ENCODE measurements at places on chromosomes 6 and 20. TPM values are rescaled to one million over a fixed set of nuclear protein-coding genes. Genes with fewer than 3 reads are reported as not detected.
A peak's percentile ranks its signal among the peaks of the same experiment; 100 is the strongest.

GABRR1 gene
- 0.09 TPM for total RNA-seq

HRH3 gene
- 1.7 TPM for total RNA-seq

TRIM31 gene
- not detected for total RNA-seq

OSBPL2 gene
- 40.3 TPM for total RNA-seq

C20orf96 gene
- 6.3 TPM for total RNA-seq

SYNE1 gene
- 165 TPM for total RNA-seq

HEY2 gene
- total RNA-seq: 9.5 TPM

BMP2 gene
- 11.4 TPM for total RNA-seq

DNA sequence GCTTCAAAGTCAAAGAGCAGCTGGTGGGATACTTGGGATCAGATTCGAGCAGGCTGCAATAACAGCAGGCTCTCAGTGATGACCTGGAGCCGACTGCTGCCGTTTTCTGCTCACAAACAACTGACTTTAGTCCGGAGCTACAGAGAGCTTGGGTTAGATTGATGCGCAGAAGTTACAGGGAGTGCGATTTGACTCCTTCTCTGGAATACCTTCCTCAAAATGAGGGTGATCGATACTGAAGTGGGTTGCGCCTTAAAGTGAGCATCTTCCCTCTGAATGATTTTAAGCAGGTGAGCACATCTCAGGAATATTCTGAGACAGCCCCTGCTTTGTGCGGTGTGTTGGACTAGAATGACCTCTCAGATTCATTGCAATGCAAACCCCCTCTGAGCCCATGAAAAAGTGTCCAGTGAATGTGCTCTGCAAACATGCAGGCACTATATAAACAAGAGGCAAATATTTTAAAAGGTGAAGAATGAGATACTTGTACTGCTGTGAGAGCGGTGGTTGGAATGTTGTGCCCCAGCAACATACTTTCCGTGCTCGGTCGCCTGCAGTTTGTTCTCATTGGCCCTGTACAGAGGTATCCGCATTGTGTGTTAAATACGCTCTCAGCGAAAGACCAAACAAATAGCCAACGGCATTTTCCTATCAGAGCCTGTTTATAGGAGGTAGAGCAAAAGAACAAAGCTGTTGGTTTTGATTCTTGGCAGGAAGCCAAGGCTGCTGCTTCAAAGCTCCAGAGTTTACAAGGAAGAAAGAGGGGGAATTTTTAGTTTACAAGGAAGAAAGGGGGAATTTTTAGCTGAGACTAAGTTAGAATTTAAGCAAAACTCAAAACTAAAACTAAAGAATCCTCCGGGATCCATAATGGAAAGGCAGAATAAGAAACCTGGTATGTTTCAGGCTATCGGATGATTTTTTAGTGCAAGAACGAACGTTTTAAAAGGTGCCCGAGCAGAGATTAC is 67.7 kb downstream of the PHACTR2 start:
- DNase-seq: no peak

DNA sequence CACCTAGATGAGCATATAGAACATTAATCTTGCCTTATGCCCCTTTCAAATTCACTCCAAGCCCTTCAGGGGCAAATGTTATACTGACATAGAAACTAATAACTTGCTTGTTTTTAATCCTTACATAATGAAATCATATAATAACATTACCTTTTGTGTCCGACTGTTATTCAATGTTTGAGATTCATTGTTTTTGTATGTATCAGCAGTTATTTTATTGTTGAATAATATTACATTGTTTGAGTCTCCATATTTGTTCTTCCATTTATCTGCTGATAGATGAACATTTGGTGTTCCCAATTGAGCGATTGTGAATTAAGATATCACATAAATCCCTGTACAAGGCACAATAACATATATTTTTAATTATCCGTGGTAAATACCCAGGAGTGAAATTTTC is 6.0 kb downstream of the SEMG1 start:
- no peak for DNase-seq

DNA sequence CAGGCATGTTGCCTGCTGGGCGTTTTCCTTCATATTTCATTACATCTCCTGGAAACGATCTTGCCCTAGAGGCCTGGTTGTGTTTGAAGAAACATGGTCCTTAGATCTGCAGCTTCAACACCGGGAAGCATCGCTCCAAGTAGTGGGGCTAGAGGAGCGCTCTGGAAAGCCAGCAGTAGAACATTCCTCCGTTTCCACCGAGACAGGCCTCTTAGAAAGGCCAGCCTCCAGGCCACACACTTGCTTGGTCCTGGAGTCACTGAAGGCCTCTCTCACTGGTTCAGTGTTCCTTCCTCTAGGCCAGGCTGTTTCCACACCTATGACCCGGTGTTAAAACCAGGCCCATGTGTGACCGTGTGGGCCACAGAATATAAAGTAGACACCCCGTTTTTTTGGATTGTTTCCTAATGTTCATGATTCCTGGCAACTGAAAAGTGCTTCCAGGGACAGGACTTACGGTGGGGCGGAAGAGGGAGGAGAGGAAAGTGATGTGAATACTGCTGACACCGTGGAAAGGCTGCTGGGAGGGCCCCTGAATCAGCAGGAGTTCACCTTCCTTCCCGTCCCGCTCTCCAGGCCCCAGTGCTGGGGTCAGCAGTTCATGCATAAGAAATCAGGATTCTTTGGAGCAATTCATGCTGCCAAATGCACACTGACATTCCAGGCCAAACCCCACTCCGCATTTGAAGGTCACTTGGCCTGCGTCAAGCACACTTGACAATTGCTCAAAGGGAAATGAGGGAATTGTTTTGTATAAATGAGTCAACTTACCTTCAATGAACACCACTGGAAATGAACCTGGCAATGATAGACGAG is 83.8 kb downstream of the IYD start:
- no peak for DNase-seq

DNA sequence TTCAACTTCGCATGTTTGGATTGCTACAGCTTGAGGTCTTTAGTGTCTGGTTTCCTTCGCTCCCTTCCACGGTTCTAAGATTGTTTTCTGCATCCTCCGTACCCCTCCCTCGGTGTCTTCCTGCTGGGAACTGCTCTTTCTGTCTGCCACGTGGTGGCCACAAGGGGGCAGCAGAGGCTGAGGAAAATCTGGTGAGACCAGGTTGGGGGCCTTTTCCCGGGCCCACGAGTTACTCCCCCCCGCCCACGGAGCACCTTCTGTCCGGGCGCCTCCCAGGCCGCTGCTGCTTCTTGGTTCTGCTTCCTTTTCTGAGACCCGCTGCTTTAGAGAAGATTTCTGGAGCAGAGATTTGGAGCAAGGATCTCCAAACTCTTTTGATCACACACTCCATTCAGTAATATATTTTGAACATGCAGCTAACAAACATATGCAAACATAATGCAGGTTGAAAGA is 21.1 kb upstream of the NOTCH4 start:
- peak; percentile 90 for DNase-seq

DNA sequence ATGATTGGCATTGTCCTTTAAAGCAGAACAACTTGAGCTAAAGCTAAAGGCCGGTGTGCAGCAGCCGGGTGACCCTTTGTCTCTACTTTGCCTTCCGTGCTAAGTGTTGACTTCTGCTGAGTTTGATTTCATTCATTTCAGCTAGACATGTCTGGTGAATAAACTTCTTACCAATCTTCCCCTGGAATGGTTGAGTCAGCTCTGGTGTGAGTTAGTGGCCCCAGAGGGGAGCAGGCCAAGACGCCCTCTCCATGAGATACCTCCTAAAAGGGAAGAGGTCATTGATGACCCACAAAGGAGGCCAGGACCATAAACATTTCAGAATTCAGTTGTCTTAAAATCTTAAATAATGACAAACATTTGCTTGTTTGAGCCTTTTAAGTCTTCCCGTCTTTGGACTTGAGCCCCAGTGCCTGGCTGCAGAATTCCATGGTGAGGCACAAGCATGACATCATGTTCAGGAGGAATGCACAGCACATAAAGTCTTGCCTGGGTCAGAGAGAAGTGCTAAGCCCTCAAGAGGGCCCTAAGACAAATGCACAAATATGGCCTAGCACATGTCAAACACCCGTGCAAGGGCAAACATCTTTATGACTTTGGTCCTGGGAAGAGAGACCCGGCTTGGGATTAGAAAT is 96.3 kb upstream of the NEDD9 start:
- DNase-seq: no peak

DNA sequence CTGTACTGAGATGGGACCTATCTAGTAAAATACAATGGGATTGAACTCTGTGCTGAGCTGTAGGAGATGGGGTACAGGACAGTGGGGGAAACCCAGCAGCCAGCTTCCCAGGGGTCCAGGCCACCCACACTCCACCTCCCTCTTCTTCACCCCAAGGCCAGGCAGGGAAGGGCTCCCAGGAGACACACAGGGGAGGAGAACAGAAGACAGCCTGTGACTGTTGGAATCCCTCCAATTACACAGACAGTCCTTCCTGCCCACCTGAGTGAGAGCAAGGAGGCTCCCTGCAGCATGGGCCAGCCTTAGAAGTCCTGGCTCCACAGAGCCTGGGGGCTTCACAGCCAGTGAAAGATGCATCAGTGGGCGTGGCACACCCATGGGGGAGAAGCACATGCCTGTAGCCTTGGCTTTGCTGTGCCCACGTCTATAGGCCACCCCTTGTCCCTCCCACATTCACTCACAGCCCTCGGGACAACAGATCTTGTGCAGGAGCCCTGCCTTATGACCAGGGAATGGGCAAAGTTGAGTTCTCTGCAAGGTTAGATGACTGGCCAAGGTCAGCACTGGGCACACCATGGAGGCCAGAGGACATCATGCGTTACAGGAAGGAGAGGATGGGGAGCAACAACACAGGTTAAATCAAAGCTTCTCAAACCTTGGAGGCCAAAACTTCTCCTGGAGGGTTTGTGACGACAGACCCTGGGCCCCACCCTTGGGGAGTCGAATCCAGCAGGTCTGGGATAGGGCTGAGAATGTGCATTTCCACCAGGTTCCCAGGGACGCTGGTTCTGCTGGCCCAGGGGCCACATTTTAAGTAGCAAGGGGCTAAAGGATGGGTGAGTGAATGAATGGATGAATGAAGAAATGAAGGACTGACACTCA is 12.3 kb upstream of the CST7 start:
- DNase-seq: no peak

- DNase-seq: no peak
Observed at GRCh38 chr6:25250878-25251277, 28.3 kb upstream of the CARMIL1 start.

GRCh38 chr6:69907981-69908498 is 41.7 kb downstream of the COL19A1 start:
- DNase-seq: no peak

DNA sequence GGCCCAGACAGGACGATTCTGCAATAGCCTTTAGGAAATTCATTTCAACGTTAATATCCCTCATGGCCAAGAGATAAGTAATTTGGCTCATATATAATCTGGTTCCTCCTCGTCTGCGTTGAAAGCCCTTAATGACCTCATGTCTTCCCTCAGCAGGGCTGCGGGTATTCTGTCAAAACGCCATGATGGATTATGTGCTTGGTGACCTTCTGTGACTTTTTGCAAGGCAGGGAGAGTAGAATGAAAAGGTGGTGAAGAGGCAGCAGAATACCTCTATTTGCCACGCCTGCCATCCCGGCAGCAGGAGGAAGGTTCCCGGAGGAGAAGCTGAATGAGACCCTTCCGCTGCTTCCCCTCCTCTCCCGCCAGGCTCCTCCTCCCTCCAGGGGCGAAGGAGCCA is 41.1 kb upstream of the SPACA1 start:
- no peak for DNase-seq

DNA sequence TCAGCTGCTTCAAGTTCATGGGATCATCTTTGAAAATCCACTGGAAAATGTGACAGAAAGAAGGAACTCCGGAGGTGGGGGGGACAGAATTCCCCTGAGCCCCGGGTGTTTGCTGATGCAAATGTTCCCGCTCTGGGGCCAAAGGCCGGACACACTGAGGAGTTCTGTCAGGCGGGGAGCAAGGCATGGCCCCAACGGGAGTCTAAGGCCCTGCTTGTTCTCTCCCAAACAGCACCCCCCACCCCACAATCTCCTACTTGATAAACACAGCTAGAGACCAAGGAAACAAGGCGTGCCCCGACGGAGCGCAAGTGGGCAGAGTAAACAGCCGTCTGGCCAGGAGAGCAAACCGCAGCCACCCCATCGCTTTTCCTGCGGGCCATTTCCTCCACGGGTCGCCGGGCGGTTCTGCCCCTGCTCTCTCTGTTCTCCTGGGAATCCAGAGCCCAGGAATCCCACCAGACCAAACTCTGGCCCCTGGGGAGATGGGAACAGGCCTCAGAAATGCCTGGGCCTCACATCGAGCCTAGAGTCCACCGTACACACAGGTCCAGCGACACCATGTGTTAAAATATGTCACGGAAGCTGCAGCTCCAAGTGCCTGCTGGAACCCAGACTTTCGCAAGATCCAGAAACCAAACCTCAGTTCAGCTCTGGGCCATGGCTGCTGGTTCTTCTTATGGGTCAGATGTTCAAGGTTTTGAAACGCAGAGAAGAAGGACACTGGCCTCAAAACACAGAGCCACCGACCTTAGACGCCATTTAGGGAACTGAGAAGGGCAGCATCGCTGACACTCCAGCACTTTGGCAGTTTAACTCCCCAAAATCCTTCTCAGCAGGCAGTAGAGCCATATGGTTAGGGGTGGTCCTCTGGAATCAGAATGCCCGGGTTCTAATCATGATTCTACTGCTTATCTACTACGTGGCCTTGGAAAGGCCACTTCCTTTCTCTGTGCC is 104.2 kb downstream of the PREX1 start:
- no peak for DNase-seq

DNA sequence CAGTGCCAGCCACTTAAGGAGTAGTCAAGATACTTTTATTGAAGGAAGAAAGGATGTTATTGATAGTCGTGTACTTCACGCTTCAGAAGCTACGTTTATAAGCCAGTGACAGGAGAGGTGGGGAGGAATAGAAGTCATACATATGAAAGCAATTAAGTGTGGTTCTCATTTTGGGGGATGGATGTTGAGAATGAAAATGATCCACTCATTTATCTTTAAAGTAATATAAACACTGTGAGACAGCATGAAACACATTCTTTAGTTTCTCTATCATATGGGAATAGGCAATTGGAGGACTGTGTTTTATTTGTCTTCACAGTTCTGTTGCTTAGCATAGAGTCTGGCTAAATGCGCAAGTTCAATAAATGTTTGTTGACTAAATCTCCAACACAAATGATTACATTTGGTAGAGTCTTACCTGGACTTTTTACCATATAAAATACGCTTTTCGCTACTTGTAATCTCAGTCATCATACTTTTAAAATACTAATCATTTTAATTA is 35.2 kb downstream of the AK9 start:
- no peak for DNase-seq

GRCh38 chr6:1081551-1082284 is 230.2 kb upstream of the FOXQ1 start:
- DNase-seq: peak; percentile 47

GRCh38 chr20:24309596-24309995 is 159.8 kb upstream of the SYNDIG1 start:
- no peak for DNase-seq

DNA sequence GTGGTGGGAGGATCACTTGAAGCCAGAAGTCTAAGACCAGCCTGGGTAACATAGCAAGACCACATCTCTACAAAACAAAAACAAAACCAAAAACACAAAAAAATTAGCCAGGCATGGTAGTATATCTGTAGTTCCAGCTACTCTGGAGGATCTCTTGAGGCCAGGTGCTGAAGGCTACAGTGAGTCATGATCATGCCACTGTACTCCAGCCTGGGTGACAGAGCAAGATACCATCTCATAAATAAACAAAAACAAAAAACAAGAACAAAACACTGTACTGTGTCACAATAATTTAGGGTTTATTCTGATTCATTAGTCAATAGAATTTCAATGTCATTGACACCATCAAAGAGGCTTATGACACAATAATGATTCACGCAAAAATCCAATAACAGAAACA is 1121.7 kb upstream of the MAP3K7 start:
- DNase-seq: no peak

GRCh38 chr6:111439171-111439570 is 43.8 kb downstream of the REV3L start:
- no peak for DNase-seq

Measured in cerebellum (tissue), 4 donors.